Stimulated activated CD4-positive, alpha-beta T cell treated with anti-CD3 and anti-CD28 coated beads, Interleukin-1b, Interleukin-23, amount 100 ng/mL, for 1 hour (primary cell): ENCODE measurements at places on chromosomes 6 and 20.

DNA sequence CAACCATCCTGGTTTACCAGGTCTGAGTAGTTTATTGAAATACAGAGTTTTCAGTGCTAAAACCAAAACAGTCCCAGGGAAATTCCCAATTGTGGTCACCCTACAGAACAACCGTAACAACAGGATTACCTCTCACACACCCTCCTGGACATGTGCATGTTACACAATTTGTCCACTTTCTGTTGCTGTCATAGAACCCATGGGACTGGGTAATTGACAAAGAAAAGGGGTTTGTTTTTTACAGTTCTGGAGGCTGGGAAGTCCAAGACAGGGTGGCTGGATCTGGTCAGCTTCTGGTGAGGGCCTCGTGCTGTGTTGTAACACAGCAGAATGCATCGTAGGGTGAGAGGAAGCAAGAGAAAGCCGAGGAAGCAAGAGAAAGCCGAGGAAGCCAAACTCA lies 9.1 kb upstream of the ADA start:
- DNase-seq = no peak

GRCh38 chr6:40391851-40392517 lies 195.2 kb downstream of the LRFN2 start:
- no peak for DNase-seq

DNA sequence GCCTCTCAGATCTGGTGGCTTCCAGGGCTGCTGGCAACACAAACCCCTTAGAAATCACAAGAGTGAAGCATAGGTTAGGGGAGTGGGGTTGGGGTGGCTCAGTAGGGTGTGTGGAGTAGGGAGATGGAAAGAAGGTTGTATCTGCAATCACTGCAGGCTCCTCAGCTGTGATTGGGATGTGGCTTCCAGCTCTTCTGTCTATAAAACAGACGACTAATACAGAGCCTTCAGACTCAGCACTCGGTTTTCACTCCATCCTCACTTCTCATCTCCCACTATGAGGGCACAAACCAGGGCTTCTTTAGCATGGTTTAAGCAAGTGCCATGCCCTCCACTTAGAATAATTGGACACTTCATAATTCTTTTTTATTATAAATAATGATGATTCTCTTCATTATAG lies 46.4 kb upstream of the CAP2 start:
- no peak for DNase-seq

DNA sequence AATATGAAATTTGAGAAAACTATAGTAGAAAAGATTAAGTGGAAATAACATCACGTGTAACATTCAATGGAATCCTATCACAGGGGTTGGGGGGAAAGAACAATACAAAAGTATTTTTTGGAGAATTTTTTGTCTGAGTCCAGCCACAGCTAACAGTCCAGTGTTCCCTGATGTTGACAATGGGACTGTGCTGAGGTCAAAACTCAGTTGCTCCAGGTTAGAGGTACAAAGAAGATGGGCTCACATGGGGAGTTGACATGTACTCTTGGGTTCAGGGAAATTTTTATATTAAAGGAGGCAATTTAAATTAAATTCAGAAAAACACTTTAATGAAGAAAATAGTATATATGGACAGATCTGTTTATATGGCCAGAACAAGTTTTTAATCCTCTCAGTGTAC lies 995 bp downstream of the MYCT1 start:
- DNase-seq = no peak

DNA sequence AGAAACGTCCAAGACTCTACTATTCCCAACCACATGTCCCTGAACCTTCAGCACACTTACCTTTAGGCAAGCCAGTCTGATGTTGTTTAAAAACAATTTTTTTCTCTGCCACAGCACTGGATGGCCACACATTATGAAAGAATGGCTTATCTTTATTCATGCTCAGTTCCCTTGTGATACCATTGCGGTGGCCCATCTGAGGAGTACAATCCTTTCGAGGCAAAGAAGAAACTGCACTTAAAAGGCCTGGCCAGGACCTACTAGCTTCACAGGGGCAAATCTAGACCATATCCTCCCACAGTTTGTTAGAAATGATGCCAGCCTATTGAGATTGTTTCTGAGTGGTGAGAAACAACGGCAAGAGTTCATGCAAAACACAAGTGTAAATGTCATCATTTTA lies 88.4 kb upstream of the PLEKHG1 start:
- DNase-seq = no peak

- DNase-seq = no peak
These were observed 16.8 kb downstream of the SOX4 start for GRCh38 chr6:21610341-21610740.

GRCh38 chr20:3808544-3808943 lies 11.8 kb upstream of the AP5S1 start:
- no peak for DNase-seq

- DNase-seq = no peak
These were observed 50.6 kb upstream of the SLC32A1 start for GRCh38 chr20:38673725-38674091.

DNA sequence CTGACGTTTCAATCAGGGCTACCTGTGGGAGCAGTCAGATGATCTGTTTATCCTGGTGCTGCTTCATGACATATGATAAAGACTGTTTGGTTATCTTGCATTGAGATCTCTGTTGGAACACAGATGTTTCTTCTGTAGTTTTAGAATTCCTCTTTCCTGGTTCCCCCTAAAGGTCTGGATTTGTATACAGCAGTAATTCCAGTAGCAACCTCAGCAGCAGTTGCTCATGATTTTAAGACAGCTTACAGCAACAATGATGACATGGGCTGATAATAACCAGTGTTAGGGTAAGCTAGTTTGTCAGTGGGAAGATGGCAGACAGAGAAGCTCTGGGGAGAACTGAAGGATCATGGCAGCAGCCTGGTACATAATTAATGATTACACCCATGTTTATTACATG lies 439.4 kb downstream of the PHF3 start:
- no peak for DNase-seq

- DNase-seq = no peak
These were observed 10.2 kb downstream of the PKIB start for GRCh38 chr6:122620428-122620827.
